ENCODE measurements at places on chromosomes 12 and 14.
A peak's percentile ranks its signal among the peaks of the same experiment; 100 is the strongest.

DNA sequence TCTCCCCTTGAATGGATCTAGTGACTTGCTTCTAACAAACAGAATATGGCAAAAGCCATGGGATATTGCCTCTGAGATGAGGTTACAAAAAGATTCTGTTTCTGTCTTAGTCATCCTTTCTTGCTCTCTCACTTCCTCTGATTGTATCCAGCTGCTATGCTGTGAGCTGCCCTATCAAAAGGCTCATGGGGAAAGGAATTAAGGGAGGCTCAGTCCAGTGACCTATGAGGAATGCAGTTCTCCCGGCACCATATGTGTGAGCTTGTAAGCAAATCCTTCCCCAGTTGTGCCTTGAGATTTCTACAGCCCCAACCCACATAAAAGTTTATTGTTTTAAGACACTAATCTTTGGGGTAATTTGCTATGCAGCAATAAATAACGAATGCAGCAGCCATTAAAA lies 183.1 kb downstream of the KLHL28 start:
- peak; percentile 4 for DNase-seq

GRCh38 chr12:40942326-40942725 lies 245.8 kb upstream of the PDZRN4 start:
- DNase-seq: no peak

GRCh38 chr14:93056166-93056839 lies 59.4 kb downstream of the ITPK1 start:
- no peak for DNase-seq

- no peak for DNase-seq
Observed at GRCh38 chr14:104142946-104143470, 4.6 kb downstream of the KIF26A start.

DNA sequence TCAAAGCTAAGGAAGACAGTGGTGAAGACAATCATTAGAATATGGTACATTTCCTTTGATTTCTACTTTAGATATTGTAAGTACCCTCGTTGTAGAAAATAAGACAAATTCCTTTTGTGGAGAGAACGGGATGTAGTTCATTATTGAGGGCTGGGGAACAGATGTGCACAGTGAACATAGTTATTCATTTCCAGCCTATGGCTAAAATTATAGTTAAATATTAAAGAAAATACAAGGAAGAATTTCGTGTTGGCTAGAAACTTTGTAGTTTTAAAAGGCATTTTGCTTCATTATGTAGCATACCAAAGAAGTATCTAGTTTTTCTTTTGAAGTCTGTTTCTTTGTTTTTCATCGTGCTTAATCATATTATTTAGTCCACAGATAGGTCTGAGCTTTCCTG lies 201.8 kb downstream of the ESR2 start:
- no peak for DNase-seq

GRCh38 chr14:60266021-60266937 lies 17.3 kb downstream of the PPM1A start:
- DNase-seq: no peak

DNA sequence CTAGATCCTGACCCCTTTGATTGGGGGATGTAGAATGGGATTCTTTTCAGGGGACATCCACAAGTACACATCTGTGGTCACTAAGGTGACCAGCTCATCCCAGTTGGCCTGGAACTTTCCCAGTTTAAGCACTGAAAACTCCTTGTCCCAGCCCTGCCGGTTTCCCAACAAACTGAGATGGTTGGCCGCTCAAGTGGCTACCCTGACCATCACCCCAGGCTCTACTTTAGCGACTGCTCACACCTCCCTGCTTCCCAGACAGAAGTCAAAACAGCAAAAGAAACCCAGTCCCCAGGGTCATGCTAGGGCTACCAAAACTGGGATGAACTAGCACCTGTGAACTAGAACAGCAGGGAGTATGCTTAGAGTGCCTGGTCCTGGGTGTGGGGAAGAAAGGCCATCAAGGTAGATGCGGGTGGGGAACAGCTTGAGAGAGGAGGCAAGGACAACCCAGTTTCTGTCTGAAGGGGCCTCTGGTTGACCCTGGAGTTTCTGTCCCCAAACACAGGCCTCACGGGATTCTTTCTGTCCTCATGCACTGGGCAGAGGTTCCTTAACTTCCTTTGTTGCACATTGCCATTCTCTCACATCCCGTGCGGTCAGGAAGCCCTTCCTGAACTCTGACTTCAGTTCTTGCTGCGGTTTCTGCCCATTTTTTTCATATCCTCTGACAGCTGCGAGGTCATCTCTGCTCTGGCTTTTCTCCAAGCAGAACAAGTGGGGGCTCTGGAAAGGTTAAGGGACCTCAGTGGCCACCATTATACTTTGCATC lies 1.6 kb downstream of the LTB4R start:
- DNase-seq: peak; percentile 72

DNA sequence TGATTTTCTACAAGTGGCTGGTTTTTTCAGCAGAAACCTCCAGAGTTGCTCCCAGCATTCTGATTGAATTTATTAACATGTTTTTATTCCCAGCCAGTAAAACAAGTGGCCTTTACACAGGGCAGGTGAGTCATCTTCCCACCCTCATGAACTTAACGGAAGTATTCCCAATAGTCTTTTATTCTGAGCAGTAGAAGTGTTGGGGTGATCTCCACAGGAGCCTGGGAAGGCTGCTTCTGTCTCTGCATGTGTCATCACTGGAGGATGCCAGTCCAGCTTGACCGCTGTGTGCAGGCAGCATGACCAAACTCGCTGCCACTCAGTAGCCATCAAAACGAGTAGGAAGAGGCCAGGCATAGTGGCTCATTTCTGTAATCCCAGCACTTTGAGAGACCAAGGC lies 13.4 kb upstream of the DNAH10 start:
- no peak for DNase-seq

- no peak for DNase-seq
Observed at GRCh38 chr12:111028830-111029229, 108.5 kb upstream of the MYL2 start.

GRCh38 chr14:38404100-38404541 lies 148.2 kb upstream of the CLEC14A start:
- DNase-seq: no peak
